ENCODE measurements at places on chromosomes 6 and 20.

DNA sequence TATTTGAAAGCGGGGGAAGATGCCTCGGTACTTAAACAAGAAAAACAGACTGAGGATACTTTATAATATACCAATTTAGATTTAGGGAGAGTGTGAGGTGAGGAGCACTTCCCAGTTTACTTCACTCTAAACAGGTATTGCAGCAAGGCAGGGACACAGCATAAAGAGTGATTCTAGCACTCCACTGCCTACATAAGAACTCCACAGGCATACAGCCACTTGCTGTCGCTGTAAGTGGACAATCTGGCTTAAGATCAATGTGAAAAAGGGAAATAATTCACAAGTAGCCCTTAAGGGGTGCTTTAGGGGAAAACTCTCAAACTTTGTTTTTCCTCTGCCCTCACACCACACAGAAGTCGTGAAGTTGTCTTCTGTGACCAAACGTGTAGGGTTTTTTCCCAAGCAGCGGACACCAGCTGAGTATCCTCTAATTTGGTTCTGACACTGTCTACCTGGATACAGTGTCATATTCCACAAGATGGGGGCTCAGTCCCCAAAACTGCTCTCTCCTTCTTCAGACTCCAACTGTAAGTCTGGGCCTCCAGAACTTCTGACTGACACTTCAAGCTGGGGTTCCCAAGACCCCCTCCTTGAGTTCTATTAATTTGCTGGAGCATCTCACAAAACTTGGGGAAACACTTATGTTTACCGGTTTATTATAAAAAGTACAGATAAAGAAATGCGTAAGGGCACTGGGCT, 9.3 kb downstream of the ADNP start:
- no peak for DNase-seq

- no peak for DNase-seq
These were observed 91.5 kb upstream of the HIVEP1 start for GRCh38 chr6:11920566-11920965.

DNA sequence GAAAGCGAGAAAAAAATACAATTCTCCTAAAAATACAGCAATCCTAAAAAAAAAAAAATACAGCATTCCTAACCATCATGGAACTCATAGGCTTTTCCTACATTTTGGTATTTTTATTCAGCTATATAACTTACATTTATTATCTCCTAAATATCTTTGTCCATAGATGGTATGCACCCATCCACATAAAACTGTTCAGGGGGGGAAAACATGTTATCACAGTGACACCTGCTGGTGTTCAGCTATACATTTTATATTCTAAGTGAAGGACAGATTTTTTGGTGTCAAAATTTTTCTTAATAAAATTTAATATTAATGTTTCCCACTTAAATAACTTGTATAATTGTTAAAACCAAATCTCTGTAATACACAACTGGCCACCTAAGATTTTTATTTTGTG, 58.0 kb downstream of the BLOC1S5 start:
- no peak for DNase-seq

DNA sequence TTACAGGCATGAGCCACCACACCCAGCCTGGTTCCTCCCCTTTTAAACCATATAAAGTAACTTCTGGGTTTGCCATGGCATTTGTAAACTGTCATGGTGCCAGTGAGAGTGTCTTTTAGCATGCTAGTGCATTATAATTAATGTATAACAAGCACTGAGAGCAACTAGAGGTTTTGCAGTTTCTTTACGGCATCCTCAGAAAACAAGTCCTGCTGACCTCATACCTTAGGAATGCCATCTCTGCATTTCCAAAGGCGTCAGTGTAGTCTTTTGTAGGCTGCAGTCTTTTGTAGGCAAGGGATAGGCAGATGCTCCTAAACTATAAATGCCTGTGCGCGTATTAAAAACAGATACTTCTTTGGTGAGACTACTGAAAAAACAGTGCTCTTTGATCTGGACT, 75.0 kb upstream of the EZR start:
- DNase-seq, result no peak

DNA sequence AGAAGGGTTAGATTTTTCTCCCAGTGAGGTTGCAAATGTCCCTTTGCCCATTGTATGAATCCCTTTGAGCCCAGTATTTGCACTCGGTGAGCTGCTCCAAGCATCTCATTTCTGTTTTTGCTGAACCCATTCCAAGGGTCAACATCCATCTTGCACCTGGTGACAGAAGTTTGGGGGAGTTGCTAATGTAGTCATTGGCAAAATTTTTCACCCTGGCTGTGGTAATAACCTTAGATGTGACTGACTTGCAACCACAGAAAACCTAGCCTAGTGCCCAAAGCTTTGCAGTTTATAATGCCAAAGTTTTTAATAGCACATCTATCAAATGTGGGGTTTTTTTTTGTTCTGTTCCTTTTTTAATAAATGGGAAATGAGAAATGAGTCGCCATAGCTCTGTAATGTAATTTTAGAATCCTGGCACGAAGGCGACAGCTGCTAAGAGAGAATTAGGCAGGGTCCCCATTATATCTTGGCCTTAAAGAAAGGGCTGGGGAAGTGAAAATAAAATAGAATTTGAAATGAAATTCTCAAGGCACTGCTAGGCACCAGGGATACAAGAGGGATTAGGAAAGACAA, 682.8 kb downstream of the KIF16B start:
- DNase-seq, result no peak

DNA sequence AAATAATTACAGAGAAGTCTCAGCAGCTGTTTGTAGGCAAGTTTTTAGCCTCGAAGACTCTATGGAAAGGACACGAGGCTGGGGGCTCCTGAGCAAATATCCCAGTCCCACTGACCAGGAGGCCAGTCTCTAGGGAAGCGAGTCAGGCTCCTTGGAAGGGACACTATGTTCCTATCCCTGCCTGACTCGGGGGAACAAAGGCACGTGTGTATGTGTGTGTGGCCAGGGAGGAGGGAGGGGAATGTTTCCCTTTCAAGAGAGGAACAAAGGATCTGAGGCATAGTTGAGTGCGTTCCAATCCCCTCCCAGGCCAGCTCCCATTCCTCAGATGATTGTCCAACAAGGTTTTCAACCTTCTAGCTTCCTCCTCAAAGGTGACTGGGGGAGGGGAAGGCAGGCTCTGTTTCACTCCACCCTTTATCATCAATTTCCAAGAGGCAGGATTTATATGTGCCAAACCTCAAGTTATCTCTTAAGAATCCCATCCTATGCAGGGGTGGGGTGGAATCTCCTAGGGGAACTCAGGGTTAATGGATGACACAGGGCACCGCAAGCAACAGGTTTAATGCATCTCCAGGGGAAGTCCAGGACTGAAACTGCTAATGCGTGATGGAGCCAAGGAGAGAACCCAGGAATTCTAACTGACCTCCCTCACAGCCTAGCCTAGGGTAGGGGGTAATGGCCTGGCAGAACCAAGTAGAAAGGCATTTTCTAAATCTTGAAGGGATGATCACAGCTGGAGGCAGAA, 9.9 kb downstream of the BCL2L1 start:
- peak; percentile 54 for DNase-seq

GRCh38 chr6:9250852-9251251, 815.5 kb upstream of the SLC35B3 start:
- peak; percentile 1 for DNase-seq

DNA sequence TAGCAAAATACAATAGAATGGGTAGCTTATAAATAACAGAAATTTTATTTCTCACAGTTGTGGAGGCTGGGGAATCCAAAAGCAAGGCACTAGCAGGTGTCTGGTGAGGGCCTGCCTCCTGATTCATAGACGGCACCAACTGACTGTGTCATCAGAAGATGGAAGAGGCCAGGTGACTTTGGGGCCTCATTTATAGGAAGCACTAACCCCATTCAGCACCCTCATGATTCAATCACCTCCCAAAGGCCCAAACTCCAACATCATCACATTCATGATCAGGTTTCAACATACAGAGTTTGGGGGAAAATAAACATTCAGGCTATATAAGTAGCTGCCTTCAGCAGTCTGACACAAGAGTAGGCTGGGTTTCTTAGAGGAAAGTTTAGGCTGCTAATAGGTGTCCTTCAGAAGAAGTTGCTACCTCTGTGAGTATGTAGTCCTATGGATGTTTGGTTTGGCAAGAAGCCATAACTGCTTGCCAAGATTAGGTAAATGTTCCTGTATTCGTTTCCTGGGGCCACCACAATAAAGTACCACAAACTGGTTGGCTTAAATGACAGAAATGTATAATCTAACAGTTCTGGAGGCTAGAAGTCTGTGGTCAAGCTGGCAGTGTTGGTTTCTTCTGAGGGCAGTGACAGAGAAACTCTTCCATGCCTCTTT, 48.8 kb downstream of the NT5E start:
- no peak for DNase-seq

DNA sequence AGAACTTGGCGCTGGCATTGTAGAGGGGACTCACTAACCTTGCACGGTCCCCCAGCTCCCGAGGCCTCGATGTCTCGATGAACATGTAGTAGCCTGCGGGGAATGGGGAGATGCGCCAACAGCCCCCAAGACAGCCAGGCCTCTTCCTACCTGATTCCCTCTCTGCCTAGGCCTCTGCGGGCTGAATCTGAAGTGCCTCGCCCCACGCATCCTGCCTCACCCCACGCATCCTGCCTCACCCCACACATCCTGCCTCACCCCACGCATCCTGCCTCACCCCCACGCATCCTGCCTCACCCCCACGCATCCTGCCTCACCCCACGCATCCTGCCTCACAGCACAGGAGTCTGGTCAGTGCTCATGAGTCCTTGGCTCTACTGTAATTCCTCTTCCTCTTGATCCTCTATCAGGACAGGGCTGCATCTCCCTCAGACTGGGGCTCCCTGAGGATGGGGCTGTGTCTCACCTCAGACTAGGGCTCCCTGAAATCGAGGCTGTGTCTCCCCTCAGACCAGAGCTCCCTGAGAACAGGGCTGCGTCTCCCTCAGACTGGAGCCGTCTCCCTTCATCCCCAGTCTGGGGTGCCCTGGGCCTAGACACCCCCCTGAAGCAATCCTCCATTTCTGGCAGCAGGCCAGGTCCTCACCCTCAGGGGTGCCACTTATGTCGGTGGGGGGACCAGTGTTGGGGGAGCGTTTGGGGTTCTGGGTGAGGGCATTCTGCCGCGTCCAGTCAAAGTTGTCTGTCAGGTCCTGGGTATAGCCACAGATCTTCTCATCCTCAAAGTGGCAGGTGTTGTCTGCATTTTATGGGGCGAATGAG, 53.6 kb downstream of the MDGA1 start:
- no peak for DNase-seq

DNA sequence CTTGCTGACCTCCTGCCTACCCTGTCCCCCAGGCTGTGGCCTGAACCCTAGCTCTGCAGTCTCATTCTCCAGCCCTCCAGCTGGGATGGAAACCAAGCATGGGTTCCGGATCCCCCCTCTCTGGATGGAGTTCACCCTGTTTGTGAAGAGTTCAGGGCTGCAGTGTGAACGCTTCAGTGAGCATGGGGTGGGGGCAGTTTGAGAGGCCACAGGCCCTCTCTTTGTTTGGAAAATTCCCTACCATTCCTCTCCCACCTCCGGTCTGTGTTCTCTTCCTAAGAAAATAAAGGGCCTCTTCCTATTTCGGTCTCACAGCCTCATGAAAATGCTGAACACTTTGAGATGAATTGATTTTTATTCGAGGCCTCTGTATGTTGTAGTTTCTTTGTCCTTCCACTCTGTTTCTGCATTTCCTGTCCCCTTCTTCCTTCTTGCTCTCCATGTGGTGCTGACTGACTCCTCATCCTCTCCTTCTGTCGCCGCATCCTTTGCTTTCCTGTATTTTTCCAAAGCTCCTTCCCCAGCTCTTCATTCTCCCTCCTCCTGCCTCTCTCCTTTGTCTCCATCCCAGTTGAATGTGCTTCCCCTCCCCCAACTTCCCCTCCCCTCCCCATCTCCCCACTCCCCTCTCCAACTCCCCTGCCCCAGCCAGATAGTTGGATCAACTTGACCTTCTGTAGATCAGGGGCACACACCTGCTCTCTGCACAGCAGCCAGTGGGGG, 2.4 kb upstream of the KCNK5 start:
- no peak for DNase-seq
